Right ventricle myocardium superior (tissue), 1 donor: ENCODE measurements at places on chromosomes 5 and 9. TPM values are rescaled to one million over a fixed set of nuclear protein-coding genes. Genes with fewer than 3 reads are reported as not detected.

The ORM2 gene
- total RNA-seq, result not detected

The NKD2 gene
- 2.8 TPM for total RNA-seq

- no peak for DNase-seq
Observed at GRCh38 chr5:124858612-124859011, 112.2 kb upstream of the ZNF608 start.

- DNase-seq, result no peak
Observed at GRCh38 chr5:144011388-144011787, 159.1 kb downstream of the YIPF5 start.

DNA sequence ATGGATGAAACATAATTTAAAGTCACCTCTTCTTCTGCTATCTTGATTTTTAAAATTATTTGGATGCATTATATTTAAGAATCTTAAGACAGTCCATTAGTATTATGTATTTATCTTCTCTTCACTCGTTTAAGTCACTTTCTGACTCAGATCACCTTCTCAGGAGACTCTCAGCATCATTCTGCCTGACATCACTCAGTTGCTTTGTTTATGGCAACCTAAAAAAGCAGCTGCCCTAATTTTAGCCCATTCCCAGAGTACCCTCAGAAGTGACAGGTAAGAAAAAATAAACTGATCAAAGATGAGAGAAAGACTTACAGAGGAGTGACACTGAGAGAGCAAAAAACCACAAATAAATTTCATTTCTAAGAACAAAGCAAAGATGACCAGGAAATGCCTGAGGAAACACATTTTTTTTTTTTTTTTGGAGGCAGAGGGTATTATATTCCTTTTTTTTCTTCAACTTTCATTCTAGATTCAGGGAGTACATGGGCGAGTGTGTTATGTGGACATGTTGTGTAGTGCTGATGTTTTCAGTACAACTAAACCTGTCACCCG is 140.5 kb downstream of the MUSK start:
- no peak for DNase-seq

DNA sequence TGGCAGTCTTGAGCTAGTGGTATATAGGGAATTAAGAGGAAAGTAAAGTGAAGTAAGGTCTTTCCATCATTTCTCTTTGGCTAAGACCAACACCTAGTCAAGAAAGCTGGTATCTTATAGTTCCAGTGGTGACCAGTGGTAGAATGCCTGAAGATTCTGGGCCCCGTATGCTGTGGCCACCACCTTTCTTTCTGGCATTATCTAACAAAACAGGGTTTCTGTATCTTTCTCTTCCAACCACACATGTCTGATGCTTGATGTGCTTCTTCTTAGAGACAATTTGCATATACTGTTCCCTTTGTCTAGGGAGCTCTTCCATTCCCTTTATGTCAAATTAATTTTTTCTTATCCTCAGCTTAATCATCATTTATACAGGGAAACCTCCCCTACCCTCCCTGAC is 109.9 kb upstream of the SSBP2 start:
- DNase-seq, result no peak

DNA sequence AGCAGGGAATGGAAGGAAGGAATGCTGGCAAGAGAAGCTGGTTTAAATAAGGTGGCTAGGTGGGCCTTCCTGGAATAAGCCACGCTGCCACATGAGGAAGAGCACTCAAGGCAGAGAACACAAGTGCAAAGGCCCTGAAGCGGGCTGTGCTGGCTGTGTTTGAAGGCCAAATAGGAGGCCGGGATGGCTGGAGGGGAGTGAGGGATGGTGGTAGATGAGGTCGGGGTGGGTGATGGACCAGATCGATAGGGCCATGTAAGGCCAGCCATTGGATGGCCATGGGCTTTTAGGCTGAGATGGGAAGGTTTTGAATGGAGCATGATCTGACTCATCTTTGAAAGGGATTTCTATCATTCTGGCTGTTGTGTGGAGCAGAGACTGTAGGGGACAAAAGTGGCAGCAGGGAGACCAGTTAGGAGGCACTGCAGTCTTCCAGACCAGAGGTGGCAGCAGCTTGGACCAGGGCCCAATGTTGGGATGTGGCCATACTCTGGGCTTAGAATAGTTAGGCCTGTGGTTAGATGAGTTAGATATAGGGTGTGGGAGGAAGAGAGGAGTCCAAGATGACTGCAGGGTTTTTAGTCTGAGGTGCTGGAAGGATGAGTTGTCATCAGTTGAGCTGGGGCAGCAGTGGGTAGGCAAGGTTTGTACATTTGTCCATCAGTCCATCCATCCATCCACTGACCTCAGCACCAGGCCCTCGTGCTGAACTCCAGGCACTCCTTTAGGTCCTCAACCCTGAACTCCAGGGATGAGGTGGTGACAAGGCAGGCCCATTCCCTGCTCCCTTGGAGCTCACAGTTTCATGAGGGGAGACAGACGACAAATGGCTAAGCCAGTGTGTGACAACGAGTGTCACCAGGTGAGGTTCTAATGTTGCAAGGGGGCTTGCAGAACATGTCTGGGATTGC is 30.3 kb downstream of the NDST1 start:
- DNase-seq, result no peak
